Suprapubic skin (tissue), 4 donors: ENCODE measurements at places on chromosomes 13 and 19.

DNA sequence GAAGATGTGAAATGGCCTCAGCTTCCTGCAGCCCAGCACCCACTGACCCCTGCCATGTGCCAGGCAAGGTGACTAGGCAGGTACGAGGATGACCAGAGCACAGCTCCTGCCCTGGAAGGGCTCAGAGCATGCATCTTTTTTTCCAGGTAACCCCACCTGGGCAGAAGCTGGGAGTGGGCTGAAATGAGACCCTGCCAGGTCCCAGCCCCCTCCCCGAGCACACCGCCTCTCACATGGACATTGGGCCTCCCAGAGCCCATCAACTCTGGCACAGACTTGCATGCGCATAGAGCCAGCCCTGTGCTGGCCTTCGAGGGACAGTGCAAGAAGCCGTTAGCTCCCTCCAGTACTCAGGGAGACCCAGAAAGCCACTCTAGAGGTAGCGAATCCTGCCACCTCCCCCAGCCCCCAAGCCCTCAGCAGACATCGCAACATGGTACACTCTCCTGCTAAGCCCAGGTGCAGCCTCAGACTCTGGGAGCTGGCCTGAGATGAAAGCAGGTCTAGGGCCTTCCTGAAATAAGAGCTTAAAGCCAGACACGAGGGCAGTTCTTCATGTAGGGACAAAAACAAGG lies 8.9 kb upstream of the VSTM2B start:
- no peak for DNase-seq

DNA sequence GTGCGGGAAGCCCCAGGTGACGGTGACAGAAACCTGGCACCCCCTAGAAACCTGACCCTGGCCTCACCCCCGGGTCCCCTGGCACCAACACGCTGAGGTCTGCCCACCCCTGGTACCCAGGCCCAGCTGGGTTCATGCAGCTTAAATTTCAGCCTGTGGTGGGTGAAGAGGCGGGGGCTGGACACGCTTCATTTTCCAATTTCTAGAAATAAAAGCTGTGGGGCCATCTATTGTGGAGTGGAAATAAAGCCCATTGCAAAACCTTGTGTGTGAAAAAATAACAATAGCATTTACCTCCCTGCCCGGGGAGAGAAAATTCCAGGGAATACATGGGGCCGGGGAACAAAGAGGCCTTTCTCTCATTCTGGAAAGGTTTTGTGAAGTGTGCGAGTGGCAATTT lies 7.5 kb upstream of the FUT5 start:
- no peak for DNase-seq

- DNase-seq, result no peak
Measured at GRCh38 chr19:21256722-21257121, 72.5 kb downstream of the ZNF708 start.

GRCh38 chr19:46731007-46731501 lies 14.1 kb upstream of the PRKD2 start:
- no peak for DNase-seq

GRCh38 chr13:105007166-105007808 lies 1528.2 kb downstream of the EFNB2 start:
- DNase-seq, result no peak
